ENCODE measurements at places on chromosomes 3 and 15.

DNA sequence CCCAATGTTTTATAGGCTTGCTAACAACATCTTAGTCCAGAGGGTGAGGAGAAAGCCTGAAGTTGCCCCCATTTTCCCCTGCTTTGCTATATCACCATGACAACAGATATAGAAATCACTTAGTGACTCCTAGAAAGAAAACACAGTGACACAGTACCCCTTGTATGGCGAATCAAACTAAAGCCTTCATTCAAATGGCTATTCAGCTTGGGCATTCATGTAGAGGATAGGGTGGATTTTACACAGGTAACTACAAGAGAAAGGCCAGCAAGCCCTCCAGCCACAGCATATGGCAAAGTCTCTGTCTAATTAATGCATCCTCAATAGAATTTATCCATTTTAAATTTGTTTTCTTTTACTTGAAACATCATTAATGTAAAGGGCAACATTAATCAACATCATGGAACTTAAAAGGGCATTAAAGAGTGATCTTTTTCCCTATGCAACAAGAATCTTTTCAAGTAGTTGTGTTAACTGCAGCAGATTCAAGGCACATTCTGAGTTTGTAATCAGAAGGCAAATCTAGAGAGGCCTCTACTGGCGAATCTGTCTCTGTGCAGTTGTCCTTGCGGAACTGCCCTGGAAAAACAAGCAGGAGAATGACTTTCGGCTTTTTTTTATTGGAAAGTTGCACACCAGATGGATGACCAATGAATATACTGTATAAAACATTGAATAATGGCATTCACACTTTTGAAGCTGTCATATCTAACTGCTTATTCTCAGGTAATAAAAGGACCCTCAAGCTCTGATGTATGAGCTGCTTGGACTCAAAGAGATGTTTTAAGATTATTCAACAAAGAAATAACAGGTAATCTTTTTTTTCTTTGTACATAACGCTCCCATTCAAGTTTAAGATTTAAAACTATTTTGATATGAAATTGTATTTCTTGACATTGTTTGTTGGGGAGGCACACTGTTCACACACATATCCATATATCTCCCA is 621.7 kb upstream of the AGTR1 start:
- no peak for DNase-seq

DNA sequence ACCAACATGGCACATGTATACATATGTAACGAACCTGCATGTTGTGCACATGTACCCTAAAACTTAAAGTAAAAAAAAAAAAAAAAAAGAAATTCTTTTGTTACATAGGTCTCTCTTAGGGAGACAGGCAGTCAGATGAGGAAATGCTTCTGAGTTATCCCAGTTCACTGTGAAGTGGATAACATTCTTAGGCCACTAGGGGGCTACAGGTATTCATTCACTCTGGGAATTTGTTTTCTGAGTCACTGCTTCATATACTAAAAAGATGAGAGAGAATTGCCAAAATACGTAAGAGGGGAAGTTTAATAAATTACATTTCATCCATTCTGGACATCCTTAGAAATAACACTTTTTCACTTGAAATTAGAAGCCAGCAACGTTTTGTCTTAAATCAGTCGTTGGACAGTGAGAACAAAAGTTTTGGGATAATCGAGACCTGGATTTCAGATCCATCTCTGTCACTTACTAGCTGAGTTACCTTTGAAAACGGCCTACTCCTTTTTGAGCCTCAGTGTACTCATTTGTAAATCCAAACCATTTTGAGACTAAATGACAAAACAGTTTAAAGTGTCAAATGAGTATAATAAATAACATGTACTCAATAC is 738.4 kb upstream of the ALCAM start:
- DNase-seq = no peak

DNA sequence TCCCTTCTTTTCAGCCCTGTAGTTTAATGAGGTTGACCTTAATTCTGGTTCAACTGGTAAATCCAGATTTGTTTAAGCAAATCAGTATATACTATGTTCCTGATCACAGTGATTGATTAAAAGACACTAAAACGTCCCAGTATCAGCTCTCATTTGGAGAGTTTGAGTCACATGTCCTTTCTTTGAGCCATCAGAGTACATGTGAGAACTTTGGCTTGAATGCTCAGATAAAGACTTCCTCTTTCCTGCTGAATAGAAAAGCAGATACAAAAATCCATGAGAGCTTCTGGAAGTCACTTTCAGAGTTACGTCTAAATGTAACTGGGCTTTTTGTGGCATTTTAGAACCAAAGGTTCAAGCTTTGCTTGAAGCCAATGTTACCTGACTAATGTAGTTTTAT is 341.8 kb upstream of the SATB1 start:
- no peak for DNase-seq

DNA sequence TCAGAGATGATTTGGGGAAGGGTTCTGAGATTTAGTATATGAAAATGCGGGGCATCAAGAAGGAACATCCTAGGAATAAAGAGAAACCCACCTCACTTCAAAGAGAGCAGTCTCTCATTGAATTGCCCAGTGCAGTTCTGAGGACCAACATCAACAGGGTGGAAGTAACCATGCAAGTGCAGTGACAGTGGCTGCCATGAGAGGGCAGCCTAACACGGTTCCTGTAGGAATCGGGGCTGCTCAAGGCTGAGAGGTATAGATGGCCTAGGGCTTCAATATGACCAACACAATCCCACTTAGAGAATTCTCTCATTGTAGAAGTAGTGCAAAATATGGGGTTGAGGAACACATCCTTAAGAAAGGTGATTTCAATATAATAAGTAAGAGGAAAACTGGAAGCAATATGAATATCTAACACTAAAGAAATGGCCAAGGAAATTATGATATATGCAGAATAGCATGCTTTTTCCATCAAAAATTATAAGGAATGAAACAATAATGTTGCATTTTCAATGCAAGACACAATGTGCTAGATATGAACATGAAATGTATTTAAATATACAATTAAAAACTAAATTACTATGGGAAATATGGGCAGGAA is 51.1 kb upstream of the ARRDC4 start:
- DNase-seq = peak; percentile 2

GRCh38 chr15:37931868-37932267 is 2.6 kb upstream of the TMCO5A start:
- no peak for DNase-seq

DNA sequence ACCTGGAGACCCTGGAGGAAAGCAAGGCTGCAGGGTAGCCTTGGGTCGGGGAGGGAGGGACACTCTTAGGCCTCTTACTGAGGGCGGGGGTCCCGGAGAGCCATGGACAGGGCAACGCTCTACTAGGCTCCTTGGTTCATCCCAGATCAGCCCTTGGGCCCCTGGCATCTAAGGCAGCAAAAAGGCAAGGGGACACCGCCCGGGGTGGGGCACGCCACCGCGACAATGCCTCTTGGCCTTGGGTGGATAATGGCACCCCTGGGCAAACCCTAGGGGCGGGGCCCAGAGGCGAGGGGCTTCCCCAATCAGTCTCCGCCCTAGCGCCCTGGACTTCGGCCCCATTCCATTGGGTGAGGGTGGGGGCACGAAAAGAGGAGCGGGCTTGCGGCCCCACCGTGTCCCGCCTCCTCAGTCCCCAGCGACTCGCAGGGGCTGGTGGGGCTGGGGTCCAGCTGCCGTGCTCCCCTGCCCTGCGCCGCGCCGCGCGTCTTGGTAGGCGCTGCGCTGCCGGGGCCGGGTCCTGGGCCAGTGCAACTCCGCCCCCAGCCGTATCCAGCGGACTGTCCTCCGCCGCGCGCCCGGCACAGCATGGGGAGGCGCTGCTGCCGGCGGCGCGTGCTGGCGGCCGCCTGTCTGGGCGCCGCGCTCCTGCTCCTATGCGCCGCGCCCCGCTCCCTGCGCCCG is at the start of gene CHST13:
CHST13 (plus strand) TSS at position 411 of the 684 bp plus-strand sequence; CDS start at position 589, 178 bp downstream.
- no peak for DNase-seq

- no peak for DNase-seq
Observed at GRCh38 chr3:120831066-120831465, 76.9 kb upstream of the STXBP5L start.

- no peak for DNase-seq
Observed at GRCh38 chr3:164408326-164408725, 670.0 kb downstream of the SI start.

GRCh38 chr15:84783493-84784251 is 33.5 kb upstream of the ALPK3 start:
- DNase-seq = no peak

GRCh38 chr3:73680391-73681095 is 55.8 kb upstream of the PDZRN3 start:
- DNase-seq = no peak

DNA sequence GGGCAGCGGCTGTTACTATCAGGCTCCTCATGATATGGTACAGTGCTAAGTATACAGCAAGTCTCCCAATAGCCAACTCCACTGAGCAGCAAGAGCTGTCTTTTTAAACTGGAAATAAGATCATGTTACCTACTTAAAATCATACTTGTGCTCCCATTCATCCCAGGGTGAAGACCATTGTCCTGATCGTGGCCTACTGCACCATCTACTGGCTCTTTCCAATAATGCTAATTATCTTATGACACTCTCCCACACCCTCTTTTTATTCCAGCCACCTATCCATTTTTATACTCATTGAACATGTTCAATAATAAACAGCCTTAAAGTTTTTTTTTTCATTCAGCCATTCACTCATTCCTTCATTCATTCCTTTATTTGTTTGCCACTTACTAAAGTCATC is 117.7 kb downstream of the GBE1 start:
- DNase-seq = no peak

DNA sequence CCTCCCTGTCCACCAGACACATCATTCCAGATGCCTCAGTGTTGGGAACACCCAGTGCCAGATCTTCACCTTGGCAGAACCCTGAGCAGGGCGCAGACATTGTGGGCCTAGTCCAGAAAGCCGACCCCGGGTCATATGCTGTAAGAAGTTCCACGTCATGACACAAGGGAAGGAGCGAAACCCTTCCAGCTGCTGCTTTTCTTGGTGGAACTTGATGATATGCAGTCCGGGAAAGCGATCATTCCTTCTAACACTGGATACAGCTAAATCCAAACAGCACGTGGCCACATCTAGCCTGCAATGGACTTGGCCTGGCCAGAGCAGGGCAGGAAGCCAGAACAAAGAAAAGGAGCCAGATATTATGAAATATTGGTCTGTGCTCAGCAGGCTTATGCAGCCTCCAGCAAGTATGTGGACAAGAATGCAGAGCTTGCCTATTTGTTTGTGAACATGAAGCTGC is 22.0 kb downstream of the GASK1A start:
- no peak for DNase-seq

- no peak for DNase-seq
Observed at GRCh38 chr15:96363707-96364106, 33.2 kb downstream of the NR2F2 start.

GRCh38 chr15:70936326-70936725 is 43.7 kb downstream of the LRRC49 start:
- DNase-seq = no peak

DNA sequence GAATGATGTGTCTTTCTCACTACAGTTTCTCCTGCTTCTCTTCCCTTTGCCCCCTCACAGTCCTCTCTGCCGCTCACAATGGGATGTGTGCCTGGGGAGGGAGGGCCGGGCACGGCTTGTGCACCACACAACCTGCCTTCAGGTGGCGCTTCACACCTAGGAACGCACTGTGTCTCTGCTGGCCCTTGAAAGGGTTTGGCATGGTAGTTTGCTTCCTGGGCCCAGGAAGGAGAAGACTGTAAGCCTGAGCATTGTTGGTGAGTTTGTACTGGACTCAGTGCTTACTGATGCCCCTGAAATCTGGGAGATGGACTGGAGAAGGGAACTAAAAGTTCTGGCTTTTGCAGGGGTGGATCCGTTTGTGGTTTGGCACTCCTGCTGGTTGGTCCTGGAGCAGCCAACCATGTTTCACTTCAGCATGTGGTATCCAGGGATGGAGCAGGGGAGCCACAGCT is 9.2 kb downstream of the ALPK3 start:
- DNase-seq = no peak

- DNase-seq = no peak
Observed at GRCh38 chr3:43086460-43087165, 19.3 kb downstream of the POMGNT2 start.

DNA sequence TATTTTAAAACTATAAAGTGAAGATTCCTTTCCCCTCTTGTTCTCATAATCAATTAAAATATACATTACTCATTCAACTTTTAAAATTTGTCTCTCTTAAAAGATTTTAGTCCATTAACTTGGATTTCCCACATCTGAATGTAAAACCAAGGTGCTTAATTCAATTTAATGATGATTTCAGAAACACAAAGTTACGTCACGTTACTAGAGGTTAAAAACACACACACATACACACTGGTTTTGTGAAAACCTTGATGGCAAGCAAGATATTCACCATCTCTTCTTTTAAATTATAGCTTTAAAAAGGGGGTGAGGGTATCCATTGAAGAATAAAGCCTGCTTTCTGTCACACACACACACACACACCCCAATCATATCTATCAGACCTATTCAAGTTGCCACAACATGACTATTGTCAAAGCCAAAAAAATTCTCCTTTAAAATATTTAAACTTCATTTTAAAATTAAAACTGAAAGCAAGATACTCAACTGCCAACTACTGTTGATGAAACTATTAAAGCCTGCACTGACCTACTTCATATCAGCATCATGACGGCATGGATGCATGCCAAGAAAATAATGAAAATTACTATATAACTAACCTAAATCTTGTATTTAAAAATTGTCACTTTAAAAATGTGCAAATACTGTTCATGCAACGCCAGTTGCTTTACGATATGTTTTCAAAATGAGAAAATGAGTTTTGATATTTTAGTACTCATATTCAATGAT is 2.1 kb downstream of the RFX7 start:
- DNase-seq = no peak

DNA sequence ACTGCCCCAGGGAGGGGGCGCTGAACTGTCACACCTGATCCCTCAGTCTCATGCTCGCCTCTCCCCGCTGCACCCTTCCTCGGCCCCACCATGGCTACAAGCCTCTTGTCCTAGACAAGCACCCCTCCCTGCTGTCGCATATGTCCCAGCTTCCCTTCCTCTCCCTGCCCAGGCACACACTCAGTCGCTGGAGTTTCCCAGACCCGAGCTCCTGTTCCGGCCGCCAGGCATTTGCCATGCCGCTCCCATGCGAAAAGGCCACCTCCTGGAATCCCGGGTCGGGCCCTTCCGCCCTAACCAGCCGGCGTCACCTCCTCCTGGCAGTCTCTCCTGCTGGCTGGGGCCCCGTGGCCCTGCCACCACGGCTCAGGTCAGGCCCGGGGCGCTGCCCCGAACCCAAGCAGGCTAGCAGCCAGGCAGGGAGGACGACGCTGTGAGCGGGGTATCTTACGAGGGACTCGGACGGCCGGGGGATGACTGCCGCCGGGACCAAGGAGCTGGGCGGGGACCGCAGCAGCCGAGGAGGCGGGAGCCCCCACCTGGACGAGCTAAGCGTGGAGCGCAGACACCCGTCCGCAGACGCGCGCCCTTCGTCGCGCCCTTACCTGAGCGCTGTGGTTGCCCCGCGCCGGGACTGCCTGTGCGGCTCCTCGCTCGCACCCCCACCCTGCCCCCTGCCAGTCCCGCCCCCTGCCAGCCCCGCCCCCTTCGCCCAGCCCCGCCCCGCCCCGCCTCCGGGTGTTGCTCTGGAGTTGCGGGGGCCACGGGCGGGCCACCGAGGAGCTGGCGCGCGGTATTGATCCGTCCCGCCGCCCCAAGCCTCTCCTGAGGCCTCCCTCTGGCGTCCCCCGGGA is at the start of gene ALS2CL:
ALS2CL (minus strand) TSS at position 642 of the 854 bp plus-strand sequence. CDS start 4,239 bp downstream, outside the sequence.
- no peak for DNase-seq

GRCh38 chr3:123685780-123686179 is 100.9 kb upstream of the HACD2 start:
- DNase-seq = no peak

GRCh38 chr3:116135457-116136085 is 309.7 kb downstream of the LSAMP start:
- DNase-seq = no peak
